ENCODE measurements at places on chromosomes 1 and 21. TPM values are rescaled to one million over a fixed set of nuclear protein-coding genes. Genes with fewer than 3 reads are reported as not detected.

GRCh38 chr1:86852782-86853408, 61.0 kb downstream of the SELENOF start:
- DNase-seq: no peak

DNA sequence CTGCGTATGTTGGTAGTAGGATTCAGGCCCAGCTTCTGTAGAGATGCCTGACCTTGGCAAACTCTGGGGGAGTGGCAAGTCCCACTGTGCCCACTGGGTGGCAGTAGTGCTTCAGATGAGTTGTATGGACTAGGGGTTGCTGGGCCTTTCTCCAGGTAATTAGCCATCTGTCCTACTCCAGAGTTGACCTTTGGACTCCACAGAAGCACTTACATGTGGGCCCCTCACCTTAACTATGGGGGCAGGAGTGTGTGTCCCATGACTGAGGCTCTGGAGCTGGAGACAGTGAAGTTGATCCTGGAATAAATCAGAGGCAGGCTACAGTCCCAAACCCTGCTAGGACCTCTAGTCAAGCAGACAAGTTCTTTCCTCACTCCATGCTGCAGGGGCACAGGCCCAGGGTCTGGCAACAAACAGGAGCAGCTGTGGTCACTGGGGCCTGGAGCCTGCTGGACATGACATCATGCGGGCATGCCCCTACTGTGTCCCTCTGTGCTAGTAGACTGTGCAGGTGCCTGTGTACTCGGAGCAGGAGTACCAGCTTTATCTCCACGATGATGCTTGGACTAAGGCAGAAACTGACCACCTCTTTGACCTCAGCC, 4.6 kb downstream of the DMAP1 start:
- DNase-seq: peak; percentile 86

KCNH1 gene
- not detected for total RNA-seq

GRCh38 chr1:192190066-192190465, 31.8 kb downstream of the RGS18 start:
- DNase-seq: no peak
